ENCODE measurements at places on chromosomes 13 and 19. TPM values are rescaled to one million over a fixed set of nuclear protein-coding genes. Genes with fewer than 3 reads are reported as not detected.

SBK2 gene
- polyA plus RNA-seq = 0.28 TPM

LYL1 gene
- polyA plus RNA-seq = 2.2 TPM

TMEM272 gene
- not detected for polyA plus RNA-seq

SPC24 gene
- polyA plus RNA-seq = 12.7 TPM

VAV1 gene
- polyA plus RNA-seq = not detected

URAD gene
- polyA plus RNA-seq = not detected

TBXA2R gene
- 0.92 TPM for polyA plus RNA-seq

CPT1C gene
- 118 TPM for polyA plus RNA-seq

FXYD3 gene
- polyA plus RNA-seq = not detected

ZNF729 gene
- polyA plus RNA-seq = not detected

C19orf67 gene
- not detected for polyA plus RNA-seq

F2RL3 gene
- not detected for polyA plus RNA-seq

IRS2 gene
- polyA plus RNA-seq = 7.0 TPM

NOTCH3 gene
- 4.5 TPM for polyA plus RNA-seq

SLAIN1 gene
- 1.6 TPM for polyA plus RNA-seq

CYSLTR2 gene
- polyA plus RNA-seq = 0.12 TPM

SIGLEC8 gene
- not detected for polyA plus RNA-seq

GNG8 gene
- not detected for polyA plus RNA-seq

RGS9BP gene
- polyA plus RNA-seq = 0.18 TPM

ANO8 gene
- 5.0 TPM for polyA plus RNA-seq

CDX2 gene
- not detected for polyA plus RNA-seq

NLRP11 gene
- not detected for polyA plus RNA-seq

STOML3 gene
- not detected for polyA plus RNA-seq

DAZAP1 gene
- polyA plus RNA-seq = 43.8 TPM
